ENCODE measurements at places on chromosomes 7 and 10.

DNA sequence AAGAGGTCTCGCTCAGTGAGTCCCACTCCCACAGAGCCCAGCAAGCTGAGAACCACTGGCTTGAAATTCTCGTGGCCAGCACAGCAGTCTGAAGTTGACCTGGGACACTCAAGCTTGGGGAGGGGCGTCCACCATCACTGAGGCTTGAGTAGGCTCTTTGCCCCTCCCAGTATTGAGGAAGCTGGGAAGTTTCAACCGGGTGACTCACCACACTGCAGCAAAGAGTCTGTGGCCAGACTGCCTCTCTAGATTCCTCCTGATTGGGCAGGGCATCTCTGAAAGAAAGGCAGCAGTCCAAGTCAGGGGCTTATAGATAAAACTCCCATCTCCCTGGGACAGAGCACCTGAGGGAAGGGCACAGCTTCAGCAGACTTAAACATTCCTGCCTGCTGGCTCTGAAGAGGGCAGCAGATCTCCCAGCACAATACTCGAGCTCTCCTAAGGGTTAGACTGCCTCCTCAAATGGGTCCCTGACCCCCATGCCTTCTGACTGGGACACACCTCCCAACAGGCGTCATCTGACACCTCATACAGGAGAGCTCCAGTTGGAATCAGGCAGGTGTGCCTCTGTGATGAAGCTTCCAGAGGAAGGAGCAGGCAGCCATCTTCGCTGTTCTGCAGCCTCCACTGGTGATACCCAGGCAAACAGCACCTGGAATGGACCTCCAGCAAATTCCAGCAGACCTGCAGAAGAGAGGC is 970.9 kb upstream of the LRRN3 start:
- no peak for DNase-seq

DNA sequence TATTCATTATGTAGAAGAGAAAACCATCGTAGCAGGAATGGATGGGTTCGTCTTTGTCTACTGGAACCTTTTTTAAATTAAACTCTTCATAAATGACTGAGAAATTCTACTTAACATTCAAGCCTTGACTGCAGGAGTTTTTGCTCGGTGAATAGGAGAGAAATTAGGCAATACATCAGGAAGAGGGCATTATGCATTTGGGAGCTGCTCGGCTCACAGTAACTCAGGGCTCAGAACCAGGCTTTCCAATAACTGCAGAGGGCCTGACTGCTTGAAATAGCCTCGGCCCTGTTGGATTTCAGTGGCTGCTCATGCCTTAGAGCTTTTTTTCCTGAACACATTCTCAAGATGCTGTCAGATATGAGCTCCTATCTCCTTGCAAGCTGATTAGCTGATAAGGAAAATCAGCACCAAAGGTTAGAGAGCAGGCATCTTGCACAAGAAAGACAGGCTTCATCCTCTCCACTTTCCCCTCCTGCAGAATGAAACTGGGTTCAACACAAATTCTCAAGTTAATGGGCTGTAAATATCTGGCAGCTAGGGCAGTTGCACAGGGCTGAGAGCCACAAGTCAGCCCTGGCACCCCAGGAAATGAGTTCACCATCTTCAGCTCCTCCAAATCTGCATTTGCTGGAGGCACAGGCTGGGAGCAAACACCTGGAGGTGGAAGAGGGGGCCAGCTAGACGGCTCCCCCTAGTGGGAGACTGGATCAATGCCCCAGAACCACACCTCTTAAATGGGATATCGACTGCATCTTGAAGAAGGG is 24.3 kb downstream of the TECTB start:
- no peak for DNase-seq

GRCh38 chr7:84009051-84009450 is 185.5 kb downstream of the SEMA3A start:
- DNase-seq: no peak

DNA sequence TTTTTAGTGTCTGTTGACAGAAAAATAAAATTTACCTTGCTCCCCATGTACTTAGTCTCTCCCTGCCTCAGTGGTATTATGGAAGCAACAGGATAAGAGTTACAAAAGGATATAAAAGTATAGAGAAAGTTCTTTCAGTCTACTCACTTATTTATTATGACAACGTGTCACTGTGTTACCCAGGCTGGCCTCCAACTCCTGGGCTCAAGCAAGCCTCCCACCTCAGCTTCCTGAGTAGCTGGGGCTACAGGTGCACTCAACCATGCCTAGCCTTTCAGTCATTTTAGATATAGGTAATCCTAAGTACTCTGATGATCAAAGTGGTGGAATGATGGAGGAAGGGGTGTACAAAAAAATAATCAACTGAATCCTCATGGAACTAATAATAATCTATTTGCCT is 215.2 kb upstream of the MKLN1 start:
- DNase-seq: no peak

- DNase-seq: no peak
Measured at GRCh38 chr7:20513341-20513740, 102.1 kb upstream of the ABCB5 start.

DNA sequence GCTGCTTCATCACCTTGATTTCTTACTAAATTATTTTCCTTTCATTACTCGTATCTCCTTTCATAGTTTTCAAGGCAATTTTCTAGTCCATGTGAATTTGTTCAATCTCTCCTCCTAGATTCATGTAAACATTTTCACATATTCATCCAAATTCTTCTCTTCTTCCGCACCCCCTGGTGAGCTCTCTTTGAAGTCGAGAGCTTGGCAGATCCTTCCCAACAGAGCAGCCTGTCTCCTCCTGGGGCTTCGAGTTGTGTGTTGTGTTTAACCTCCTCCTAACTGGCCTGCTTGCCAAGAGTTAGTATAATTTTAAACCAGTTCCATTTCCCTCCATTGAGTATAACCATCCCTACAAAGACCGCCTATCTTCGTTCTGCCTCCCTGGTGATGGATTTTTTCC is 272.4 kb upstream of the CELF2 start:
- DNase-seq: no peak

- DNase-seq: no peak
Measured at GRCh38 chr7:133452577-133452976, 199.7 kb downstream of the EXOC4 start.

- DNase-seq: no peak
Measured at GRCh38 chr10:4121502-4122380, 336.7 kb upstream of the KLF6 start.

- no peak for DNase-seq
Measured at GRCh38 chr10:85606401-85606800, 760.2 kb downstream of the GRID1 start.

GRCh38 chr7:34452363-34452762 is 205.7 kb upstream of the NPSR1 start:
- DNase-seq: no peak

DNA sequence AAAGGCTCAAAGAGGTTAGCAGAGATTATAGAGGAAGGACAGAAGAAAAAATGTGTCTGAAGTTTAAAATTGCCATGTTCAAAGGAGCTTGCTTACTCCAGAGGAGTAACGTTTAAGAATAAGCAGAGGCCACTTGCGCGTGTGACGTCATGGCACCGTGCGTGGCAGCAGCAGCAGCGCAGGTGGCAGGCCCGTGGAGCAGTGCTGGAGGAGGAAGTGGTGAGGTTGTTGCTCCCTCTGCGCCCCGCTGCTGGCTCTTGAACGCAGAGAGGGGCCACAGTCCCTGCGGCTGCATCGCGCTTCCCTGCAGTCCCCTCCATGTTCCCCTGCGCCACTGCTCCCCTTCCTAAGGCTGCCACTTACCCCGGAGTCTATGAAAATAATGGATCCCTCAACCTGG is 37.5 kb downstream of the GDI2 start:
- DNase-seq: peak; percentile 85

GRCh38 chr10:1572519-1573333 is 164.6 kb downstream of the ADARB2 start:
- no peak for DNase-seq

GRCh38 chr10:72785409-72785808 is 93.5 kb downstream of the MCU start:
- no peak for DNase-seq

DNA sequence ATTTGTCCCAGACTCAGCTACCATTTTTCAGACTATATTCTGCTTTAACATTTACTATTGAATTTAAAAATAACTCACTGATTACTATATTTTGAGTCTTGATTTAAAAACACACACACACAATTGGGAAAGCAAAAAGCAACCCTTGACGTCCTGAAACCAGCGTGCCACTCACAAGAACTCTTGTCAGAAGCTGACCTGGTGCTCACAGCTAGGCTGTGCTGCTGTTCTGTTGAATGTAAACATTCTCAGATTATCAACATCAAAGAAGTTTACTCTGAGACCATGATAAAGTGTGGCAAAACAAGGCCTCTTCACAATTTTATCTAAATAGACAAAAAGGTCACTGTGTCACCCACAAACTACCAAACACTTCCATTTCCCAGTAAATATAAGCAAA is 62.6 kb upstream of the CACNA2D1 start:
- DNase-seq: no peak

- no peak for DNase-seq
Measured at GRCh38 chr7:98358706-98359105, 42.2 kb downstream of the BAIAP2L1 start.

DNA sequence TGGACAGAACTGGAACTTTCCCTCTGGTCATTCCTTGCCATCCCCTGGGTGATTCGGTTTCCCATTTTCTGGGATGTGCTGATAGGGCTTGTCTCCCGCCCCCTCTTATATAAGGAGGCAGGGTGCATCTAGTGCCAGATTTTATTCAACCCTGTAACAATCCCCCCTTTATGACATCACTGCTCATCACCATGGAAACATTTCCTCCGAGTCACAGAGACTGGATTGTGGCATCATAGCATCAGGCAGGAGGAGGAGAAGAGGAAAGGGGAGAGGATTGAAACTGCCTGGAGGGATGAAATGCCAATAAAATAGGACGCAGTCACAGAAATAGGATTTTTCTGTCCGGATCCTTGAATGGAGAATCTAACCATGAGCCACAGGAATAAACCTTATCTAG is 25.0 kb downstream of the SORCS3 start:
- no peak for DNase-seq

GRCh38 chr7:144386741-144387140 is 16.8 kb downstream of the NOBOX start:
- DNase-seq: no peak

GRCh38 chr7:100722480-100723212 is 2.4 kb downstream of the EPO start:
- no peak for DNase-seq

DNA sequence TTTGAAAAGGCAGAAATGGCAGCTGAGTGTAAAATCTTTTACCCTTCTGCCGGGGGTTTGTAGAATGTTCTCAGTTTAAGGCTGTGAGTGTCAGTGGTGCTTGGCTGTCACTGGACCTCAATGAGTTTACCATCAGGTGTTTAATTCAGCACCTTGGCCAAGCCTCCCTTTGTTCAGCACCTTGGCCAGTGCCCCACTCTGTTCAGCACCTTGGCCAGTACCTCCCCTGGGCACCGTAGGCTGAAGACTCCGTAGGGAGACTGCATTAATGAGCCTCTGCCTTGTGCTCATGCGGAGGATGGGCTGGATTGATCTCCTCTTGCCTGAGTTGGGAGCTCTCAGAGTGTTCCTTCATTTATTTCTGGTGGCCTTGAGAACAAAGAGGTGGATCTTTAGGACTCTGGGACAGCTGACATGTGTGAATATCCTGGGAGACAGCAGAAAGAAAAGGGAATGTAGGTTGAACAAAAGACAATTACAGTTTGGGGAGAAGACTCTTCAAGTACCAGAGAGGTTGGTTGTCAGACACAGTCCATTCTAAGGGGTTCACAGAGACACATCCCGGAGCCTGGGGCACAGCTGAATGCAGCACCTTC is 1.6 kb downstream of the FAM24A start:
- peak; percentile 9 for DNase-seq

GRCh38 chr10:110041479-110041829 is 33.7 kb downstream of the ADD3 start:
- DNase-seq: no peak

- DNase-seq: no peak
Measured at GRCh38 chr10:68598978-68599770, 39.0 kb downstream of the TET1 start.

GRCh38 chr10:43824934-43825333 is 176.3 kb upstream of the ZNF32 start:
- DNase-seq: no peak

DNA sequence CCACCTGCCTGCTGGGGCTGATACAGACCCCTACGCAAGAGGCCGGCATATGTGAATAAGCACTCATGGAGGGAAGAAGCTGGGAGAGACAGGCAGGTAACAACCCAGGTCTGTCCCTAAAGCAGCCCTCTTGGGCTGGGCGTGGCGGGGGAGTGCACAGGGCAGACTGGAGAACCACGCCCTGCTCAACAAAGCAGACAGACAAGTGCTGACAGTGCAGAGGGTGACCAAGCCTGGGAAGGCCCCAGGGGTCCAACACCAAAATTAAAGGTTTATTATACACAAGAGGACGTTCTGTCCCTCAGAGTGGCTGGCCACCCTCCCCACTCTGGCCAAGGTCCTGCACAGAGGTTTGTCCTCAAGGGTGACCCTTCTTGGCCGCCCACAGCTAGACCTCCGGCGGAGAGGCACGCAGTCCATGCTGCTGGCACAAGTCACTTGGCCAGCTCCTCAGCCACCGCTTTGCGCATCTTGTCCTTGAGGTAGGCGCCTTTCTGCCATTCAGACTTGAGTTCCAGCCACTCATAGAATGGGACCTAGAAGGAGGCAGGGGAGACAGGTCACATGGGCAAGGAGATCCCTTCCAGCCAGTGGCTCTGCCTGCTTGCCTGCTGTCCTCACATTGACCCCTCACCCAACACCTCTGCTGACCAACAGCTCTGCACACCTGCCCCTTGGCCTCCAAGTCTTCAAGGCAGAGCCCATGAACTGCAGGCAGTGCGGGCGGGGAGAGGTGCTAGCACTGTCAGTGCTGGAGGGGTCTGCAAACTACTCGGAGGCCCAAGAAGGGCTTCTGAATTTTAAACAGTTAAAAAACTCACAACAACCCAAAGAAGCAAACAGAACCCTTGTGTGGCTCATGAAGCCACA is 11.4 kb upstream of the NACAD start:
- no peak for DNase-seq

GRCh38 chr10:125094806-125095205 is 65.6 kb downstream of the CTBP2 start:
- no peak for DNase-seq

GRCh38 chr10:106519376-106520030 is 645.0 kb downstream of the SORCS1 start:
- DNase-seq: no peak

DNA sequence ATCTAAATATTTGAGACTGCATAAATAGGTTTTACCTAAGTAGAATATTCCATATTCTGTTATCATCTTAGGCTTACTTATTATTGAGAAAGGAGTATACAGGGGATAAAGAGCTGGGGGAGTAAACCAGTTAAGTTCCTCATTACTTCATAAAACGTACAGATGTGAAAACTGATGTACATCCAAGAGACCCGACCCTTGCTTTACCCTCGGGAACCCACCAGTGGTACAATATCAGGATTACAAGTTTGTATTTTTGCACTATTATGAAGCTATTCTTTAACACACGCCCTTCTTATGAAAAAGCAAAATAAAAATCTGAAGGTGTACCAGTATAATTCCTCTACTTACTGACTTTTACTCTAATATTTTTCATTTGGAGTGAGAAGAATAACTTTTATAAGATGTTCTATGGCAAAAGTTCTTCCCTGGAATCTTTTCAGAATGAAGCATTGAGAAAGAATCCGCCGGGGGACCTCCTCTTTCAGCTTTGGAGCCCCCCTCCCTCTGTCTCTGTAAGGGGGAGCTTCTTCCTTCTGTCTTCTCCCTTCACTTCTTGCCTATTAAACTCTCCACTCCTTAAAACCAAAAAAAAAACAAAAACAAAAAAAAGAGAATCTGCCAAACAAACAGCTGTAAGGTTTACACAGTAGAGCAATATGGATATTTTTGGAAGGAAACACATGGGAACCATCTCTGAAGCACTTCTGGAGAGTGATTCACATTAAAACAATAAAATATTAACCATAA is 550.0 kb downstream of the TNS3 start:
- no peak for DNase-seq

GRCh38 chr7:23927709-23928417 is 217.8 kb downstream of the STK31 start:
- no peak for DNase-seq

Data from stimulated activated naive CD4-positive, alpha-beta T cell (primary cell).